Spinal cord (tissue), 10 donors: ENCODE measurements at places on chromosomes 16 and 17.
A peak's percentile ranks its signal among the peaks of the same experiment; 100 is the strongest.

DNA sequence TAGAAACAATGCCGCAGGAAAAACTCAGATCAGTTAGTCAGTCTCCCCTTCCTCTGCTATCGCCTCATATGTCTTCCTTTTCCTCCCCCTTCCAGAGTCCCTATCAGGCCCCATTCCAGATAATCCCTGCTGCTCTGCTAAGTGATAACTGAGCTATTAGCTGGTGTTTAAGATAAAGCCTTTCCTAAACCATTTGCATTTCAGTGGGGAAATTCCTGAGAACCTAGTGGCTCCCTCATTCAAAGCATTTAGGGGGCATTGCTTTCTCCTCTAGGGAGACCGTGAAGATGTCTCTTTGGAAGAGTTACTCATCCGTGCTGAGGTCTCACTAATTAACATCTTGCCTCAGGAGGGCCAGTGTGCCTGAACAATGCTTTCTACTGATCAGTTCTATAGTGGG is 401.6 kb downstream of the NPIPA7 start:
- no peaks in the 10 kb centered on the region for H3K4me1 ChIP-seq
- no peak overlapping the region for H3K4me3 ChIP-seq
- no peak overlapping the region for H3K27ac ChIP-seq
- H3K36me3 ChIP-seq = no peaks in the 10 kb centered on the region
- no peak for DNase-seq

DNA sequence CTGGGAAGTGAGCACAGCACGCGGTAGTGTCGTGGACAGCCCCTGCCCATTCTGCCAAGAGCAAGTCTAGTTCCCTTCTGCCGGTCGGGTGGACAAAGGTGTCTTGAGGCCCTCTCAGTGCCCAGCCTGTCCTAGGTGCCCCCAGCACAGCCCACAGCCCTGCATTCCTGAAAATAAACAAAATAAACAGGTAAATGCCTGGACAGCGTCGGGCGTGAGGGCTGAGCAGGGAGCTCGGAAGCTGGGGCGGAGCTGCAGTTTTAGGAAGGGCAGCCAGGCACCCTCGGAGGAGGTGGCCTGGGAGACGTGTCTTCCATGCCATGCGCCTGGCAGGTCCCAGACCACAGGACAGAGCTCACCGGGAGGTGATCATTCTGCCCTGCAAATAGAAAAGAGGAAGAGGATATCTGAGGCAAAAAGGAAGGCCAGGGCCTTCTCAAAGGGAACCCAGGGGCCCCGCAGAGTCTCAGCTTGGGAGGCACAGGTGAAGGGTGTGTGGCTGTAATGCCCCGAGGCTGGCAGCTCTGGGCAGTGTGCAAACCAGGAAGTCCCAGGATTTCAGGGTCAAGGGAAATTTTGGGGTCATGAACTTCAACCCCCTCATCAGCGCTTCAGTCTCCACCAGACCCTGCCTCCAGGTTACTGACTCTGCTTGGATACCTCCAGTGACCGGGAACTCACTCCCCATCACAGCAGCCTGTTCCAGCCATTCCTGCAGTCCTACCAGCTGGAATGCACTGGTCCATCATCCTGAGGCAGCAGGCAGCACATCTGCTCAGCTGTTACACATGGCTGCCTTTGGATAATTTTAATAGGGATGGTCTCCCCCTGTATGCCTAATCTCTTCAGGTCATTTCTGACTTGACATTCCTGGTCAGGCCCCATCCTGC is 1.7 kb downstream of the ZNF469 start:
- H3K36me3 ChIP-seq = peaks cover 12% of the 10 kb centered on the region
- peak overlapping the region; percentile 27 for H3K4me3 ChIP-seq
- DNase-seq = no peak
- H3K4me1 ChIP-seq = peaks cover 62% of the 10 kb centered on the region
- peaks cover 23% of the 10 kb centered on the region for H3K27me3 ChIP-seq

DNA sequence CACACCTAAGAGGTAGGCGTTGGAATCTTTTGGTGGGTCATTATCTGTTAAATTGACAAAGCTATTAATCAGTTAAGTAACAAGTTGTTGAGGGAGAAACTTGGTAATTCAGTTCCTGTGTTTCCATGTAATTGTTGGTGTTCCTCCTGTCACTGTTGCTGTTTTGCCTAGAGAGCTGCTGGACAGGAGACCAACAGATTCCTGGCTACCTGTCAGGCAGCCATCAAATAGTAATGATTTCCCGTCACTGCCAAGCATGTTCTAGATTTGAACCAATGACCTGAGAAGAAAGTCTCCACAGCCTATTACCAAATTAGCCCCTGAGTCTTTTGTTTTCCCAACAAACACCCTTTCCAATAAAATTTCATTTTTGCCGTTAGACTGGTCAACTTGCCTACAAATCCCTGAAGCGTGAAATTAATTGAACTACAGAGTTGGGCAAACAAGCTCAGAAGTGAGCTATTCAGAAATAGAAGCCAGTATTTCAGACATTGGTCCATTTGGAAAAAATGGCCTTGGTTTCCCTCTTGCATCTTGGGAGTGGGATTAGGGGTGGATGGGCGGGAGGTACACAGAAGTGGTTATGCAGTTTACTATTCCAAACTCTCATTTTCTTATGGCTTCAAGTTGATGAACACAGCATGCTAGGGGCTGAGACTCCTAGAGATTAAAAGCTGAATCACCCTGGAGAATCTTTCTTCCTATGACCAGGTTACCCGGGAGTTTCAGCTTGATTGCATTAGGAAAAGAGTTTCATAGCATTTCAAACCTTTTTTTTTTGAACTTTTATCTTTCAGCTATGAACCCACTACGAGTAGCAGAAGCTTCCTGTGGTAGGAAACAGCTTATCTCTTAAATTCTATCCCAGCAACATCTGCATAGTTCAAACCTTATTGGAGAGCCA is 262.8 kb upstream of the MAF start:
- no peak for DNase-seq
- H3K36me3 ChIP-seq = no peaks in the 10 kb centered on the region
- no peak overlapping the region for H3K27ac ChIP-seq
- no peaks in the 10 kb centered on the region for H3K4me1 ChIP-seq
- H3K4me3 ChIP-seq = no peak overlapping the region

GRCh38 chr17:14019186-14019956 is 49.9 kb upstream of the COX10 start:
- no peaks in the 10 kb centered on the region for H3K27me3 ChIP-seq
- no peak for DNase-seq
- H3K27ac ChIP-seq = no peak overlapping the region
- H3K36me3 ChIP-seq = peaks cover 2% of the 10 kb centered on the region
- H3K4me3 ChIP-seq = no peak overlapping the region

GRCh38 chr17:32015245-32016013 is 8.2 kb downstream of the LRRC37B start:
- no peak overlapping the region for H3K4me3 ChIP-seq
- peaks cover under 1% of the 10 kb centered on the region for H3K36me3 ChIP-seq
- H3K4me1 ChIP-seq = no peaks in the 10 kb centered on the region
- DNase-seq = no peak

- H3K4me1 ChIP-seq = peaks cover 35% of the 10 kb centered on the region
- no peak for DNase-seq
- H3K27me3 ChIP-seq = no peaks in the 10 kb centered on the region
- H3K4me3 ChIP-seq = no peak overlapping the region
Measured at GRCh38 chr17:67441052-67441895, 64.2 kb downstream of the PITPNC1 start.

GRCh38 chr16:17470908-17471718 is at the start of gene XYLT1:
TSS of gene XYLT1 (minus strand) at chr16:17470960. CDS start at chr16:17470796, 164 bp downstream.
- H3K4me1 ChIP-seq = peaks cover 52% of the 10 kb centered on the region
- H3K4me3 ChIP-seq = peak within 1 kb of the TSS; percentile 71
- no peak within 1 kb of the TSS for H3K27ac ChIP-seq
- H3K36me3 ChIP-seq = no peaks in the 10 kb centered on the region
- DNase-seq = peak; percentile 88
- peaks cover 3% of the 10 kb centered on the region for H3K27me3 ChIP-seq
